OCI-M1 (cell line): ENCODE measurements at places on chromosomes 4 and X.

GRCh38 chr4:73446336-73446938 lies 10.4 kb downstream of the AFP start:
- peak; percentile 86 for DNase-seq

DNA sequence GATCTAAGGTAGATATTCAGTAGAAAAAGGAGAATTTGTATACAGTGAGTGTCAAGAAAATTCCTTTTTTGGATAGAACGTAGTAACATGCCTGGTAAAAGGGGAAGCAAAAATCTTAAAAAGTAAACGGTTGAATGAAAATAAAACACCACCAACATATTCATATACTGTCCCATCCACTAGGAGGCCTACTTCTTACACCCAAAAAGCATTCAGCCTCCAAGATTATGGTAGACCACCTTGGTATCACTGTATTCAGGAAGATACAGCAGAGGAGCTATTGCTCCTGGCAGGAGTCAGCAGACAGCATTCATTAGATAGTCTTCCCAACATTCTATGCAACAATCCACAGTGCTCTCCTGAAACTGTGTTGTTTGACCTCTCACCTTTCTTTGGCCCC lies 274.6 kb upstream of the MAGEB2 start:
- no peak for DNase-seq

GRCh38 chrX:1361275-1361674 lies 24.7 kb downstream of the IL3RA start:
- no peak for DNase-seq

DNA sequence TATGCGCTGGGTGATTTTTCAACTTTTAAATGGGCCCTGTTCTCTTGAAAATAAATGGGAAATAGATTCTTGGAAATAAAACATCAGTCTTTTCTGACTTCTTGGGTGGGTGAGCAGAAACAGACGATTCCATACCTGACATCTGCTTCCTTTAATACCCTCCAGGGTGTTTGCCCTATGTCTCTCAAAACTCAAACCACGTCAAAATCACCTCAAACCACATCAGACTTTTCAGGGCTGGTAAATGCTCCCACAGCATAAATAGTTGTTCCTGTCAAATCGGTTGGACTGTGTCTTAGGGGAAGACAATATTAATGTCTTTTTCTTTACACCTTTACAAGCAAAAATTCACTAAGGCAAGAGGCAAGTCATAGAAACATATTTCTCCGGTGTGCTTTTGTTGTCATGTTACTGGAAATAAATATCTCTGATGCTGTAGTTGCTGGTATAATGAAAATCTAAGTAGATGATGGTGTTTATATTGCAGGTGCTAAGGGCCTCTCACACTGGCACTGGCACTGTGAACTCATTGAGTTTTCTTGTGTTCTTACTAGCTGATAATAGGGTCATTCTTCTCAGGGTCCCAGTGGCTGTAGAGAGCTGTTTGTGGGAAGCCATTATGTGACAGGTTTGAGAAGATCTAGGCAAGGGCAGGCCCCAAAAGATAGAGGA lies 380.4 kb downstream of the RAPGEF2 start:
- DNase-seq: no peak

- no peak for DNase-seq
These were observed 38.1 kb downstream of the FGFRL1 start for GRCh38 chr4:1049591-1049905.

DNA sequence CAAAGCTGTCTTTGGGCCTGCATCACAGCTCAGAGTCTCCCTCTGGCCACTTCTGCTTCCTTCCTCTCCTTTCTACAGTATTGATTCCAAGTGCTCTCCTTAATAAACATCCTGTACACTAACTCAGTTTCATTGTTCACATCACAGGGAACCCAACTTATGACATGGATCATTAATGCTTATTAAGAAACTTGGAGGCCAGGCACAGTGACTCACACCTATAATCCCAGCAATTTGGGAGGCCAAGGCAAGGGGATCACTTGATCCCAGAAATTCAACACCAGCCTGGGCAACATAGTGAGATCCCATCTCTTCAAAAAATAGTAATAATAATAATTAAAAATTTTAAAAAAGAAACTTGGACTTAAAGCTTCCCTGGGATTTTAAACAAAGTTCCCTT lies 89.2 kb upstream of the EFHC2 start:
- no peak for DNase-seq

GRCh38 chr4:106301393-106302061 lies 14.5 kb downstream of the TBCK start:
- no peak for DNase-seq

DNA sequence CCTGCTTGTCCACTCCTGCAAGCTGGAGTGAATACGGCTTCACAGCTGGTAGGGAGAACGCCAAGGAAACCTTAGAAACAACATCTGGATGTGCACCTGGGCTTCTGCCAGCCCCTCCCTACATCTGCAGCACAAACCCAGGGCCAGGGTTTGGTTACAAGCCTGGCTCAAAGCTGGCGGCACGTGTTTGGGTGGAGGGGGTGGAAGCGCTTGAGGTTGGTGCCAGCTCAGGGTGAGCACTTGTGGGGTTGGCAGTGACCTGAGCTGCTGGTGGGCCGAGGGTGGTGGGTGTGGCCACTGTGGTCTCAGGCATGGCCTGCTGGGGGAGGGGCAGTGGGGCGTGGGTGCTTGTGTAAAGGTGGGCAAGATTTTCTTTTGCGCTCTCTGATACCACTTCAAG lies 15.6 kb downstream of the ELF4 start:
- DNase-seq: no peak

DNA sequence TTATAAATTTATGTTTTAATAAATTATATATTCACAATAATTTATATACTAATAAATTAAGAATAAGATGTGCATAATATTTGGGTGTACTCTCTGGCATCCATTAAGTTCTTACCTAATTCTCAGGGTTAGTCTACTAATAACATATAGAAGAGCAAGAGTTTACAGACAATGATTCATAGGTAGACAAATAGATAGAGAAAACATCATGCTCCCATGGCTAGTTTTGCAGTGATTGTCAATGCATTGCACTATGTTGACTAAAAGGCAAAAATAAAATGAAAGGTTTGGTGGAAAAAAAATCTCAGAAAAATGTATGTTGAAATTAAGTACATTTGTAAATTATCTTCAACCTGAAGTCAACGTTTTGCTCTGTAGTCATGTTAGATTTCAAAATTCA lies 606.0 kb downstream of the KCTD8 start:
- no peak for DNase-seq
